Stimulated activated CD4-positive, alpha-beta T cell treated with anti-CD3 and anti-CD28 coated beads, Interleukin-1b, Interleukin-23, amount 100 ng/mL, for 4 hours (primary cell): ENCODE measurements at places on chromosomes 3 and 15.
A peak's percentile ranks its signal among the peaks of the same experiment; 100 is the strongest.

DNA sequence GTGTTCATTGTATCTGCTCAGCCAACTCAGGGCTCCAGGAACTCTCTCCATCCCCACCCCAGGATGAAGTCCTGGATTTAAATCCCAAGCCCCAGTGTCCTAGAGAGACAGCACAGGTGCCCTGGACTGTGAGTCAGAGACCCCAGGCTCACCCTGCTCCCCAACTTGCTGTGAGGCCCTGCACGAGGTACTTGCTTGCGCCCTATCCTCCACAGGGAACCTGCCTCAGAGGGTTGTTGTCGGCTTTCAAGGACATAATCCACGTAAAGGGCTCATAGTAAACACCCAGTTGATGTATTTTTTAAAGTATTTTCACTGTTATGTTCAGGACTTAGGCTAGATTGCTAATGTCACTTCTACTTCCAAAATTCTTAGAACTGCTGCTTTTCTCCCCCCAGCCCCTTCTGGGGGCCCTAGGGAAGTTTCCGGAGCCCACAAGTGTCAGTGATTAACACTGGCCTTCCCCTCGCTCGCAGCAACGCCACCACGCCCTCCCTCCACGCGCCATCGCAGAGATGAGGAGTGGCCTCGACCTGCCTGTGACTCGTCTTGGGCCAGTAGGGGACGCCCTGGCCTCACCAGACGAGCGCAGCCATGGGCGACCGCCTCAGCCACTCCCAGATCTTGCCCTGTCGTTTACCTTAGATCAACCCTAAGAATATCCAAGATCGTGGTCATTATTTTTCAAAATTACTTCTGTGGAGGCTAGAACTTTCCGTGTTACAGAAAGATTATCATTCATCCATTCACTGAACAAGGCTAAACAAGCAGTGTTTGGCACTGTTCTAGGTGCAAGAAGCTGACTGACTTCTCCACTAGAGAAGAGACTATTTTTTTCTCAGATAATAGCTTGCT, 6.0 kb upstream of the SRP14 start:
- peak; percentile 83 for DNase-seq

GRCh38 chr3:57030721-57031120, 29.7 kb upstream of the SPATA12 start:
- DNase-seq: no peak

DNA sequence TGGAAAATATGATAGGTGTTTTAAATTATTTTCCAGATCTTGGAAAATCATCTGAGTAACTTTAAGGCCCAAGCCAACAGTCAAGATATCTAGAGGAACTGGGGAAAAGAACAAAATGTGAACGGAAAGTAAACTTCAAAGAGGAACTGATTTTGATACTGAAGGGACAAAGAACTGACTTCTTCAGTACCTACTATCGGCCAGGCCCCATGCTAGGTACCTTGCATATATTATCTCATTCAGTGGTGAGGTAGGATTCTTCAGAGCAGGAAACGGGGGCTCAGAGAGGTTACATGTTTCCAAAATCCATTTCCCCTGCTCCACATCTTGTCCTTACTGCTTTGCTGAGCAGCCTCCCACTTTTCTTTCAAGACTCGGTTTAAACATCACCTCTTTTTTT, 9.8 kb upstream of the ZNF710 start:
- no peak for DNase-seq

GRCh38 chr3:135860761-135861160, 104.8 kb upstream of the PPP2R3A start:
- DNase-seq: no peak

- no peak for DNase-seq
These were observed 681 bp upstream of the IL17RE start for GRCh38 chr3:9901967-9902366.

DNA sequence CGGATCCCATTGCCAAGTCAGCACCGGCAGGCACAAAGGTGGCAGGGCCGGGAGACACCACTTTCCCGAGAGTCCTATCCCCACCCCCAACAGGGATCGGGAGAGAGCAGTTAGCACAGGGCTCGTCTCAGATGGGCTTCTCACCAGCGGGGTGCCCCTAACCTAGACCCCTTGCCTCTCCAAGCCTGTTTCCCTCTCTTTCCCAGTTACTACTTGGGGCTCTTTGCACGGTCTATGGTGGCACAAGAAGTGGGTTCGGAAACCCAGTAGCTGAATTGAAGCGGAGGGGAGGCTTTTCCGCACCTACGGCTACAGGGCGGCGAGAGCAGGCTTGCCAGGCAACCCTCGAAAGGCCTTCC, 383 bp upstream of the EFCC1 start:
- no peak for DNase-seq

- DNase-seq: no peak
These were observed 154.1 kb upstream of the LPP start for GRCh38 chr3:187999821-188000220.

DNA sequence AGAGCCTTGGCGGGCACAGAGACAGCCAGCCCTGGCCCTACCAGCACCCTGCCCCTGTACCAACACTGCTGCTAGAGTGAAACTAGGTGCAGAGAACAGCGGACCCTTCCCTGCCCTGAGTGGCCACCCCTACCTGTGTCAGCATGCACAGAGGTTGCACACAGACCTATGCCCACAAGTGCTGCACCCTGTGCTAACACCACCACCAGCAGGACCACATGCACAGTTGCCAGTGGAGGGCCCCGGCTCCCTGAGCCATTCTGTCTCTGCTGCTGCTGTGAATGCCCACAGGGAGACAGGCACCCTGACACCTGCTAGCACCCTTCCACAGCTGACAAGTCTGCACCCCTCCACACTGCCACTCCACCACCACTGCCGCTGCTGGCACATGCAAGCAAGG, 131.8 kb downstream of the NEK11 start:
- DNase-seq: no peak

DNA sequence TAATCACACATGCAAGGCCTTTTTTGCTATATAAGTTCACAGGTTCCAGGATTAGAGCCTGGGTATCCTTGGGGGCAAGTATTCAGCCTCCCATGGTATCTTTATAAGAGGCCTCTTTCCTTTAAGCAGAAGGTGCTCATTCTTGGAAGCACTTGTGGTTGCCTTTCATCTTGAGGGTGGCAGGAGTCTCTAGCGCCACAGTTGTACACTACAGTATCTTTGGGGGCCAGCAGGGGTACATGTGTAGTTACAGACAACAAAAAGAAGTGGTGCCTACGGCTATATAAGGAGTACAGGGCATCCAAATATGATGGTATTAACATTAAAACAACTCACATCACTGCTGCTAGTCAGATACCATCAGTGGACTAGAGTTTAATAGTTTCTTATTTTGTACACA, 62.1 kb downstream of the CCR1 start:
- DNase-seq: no peak

DNA sequence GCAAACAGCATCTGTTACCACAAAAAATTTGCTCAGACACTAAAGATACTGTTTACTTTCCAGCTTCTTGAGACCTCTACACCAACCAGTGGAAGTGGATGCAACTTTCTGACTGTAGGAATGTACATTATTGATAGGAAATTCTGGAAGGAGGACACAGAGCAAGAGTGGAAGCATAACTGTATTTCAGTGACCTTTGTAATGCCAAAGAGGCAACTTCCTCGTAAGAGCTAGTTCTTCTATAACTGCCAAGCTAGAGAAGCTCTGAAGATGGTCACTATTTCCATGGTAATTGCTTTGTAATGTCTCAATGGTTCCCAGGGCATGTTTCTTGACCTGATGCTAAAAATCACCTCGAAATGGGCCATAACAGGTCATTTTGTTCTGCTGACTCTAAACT, 96.3 kb upstream of the SLC2A2 start:
- DNase-seq: no peak

DNA sequence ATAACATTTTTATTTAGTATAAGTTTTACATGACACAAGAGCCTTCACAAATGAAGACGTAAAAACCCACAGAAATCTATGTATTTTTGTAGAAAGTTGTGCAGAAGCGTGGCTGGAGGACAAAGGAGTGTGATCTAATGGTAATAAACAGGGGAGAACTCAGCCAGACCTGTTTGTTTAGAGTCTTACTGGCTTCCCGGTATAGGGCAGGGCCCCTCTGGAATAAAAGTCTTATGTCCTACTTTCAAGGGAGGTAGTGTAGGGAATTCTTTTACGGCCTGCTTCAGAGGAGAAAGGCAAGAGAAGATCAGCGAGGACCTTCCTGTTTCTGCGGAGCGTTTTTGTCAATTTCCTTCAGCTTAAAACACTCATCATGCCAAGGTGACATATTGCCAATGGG, 103.6 kb downstream of the TGFBR2 start:
- DNase-seq: no peak

- no peak for DNase-seq
These were observed 105.2 kb upstream of the BOC start for GRCh38 chr3:113105966-113106660.

DNA sequence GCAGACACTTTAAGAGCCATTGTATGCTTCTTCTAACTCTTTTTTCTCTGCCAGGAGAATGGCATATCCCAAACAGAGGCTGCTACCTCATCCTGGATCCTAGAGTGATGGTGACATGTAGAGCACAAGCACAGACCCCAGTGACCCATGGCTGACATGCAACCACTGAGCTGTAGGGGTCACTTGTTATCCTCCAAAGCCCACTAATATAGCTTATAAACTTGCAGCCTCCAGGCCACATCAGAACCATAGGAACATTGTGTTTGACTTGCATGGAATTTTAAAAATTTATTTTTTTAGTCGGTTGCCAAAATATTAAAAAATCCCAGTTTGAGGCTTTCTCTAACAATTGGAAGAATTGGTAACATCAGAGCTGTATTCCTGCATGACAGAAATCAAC, 283.0 kb upstream of the WNT5A start:
- DNase-seq: no peak

DNA sequence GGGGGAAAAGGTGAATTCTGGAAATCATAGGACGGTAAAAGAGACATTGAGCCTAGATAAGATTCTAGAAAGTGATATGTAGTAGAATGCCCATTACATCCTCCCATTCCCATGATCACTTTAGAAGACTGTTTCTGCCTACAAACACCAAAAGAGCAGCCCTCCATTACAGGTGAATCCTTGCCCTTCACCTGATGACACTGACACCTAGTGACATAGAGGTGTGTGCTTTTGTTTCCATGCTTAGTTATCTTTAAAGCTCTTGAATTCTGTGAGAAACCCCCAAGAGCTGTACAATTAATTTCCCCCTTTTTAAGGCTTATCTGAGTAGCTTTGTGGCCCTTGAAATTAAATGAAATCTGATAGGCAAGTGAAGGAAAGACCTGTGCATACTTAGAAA, 8.3 kb upstream of the BBX start:
- no peak for DNase-seq

DNA sequence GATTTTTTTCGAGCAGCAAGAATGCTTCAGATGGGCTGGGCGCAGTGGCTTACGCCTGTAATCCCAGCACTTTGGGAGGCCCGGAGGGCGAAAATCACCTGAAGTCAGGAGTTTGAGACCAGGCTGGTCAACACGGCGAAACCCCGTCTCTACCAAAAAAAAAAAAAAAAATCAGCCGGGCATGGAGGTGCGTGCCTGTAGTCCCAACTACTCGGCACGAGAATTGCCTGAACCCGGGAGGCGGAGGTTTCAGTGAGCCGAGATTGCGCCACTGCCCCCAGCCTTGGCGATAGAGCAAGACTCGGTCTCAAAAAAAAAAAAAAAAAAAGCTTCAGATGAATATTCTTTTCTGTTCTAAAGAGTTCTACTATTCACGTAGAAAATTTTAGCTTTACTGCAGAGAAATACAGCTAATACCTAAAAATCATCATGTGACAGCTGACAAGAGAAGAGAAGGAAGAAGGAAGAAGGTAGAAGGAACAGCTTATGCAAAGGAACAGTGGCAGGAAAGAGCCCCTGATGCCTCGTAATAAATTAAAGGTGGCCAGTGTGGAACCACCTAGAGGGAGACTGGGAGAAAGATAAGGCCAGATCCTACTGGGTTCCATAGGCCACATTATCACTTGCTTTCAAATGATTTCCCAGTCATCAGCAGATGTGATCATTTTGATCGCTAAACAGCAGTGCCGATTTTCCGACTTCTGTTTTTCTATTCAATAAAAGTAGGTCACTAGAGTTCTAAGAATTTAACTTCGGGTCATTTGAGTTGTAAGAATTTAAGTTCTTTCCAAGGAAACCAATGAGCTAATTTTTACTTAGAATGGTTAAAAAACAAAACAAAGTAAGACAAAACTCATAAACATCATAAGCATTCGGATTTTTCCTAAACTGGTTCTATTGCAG, 1.5 kb downstream of the CMTM6 start:
- no peak for DNase-seq

DNA sequence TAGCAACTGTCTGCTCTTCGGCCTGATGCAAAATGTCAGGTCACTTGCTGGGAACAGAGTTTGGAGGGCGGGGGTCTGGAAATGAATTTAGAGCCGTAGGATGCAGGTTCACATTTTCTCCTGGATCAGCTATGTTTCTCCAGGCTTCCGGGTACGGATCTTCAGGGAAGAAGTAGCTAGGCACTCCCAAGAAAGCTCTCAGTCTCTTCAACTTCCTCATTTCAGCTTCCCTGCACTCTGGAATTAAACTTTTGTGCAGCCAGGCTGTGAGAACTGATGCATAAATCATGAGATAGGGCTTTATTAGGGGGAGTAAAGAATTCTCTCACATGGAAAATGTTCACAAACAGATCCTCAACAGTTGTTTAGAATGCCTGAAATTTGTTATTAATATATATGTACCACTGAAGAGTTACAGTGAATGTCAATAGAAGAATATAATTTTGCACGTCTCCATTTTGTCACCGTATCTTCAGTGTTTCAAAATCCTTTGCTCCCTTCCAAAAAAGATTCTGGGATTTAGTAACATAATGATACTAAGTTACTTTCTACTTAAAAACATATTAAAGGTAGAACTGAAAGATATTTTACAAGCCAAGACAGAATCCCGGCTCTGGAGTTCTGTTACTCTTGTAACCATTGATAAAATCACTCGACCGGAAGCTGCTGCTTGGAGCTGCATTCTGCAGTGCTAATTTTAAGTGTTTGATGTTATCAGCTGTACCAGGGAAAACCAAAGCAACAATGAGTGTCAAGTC, 178.5 kb upstream of the P2RY1 start:
- DNase-seq: no peak

- no peak for DNase-seq
These were observed at the start of gene FILIP1L for GRCh38 chr3:100114413-100115030. Gene FILIP1L (minus strand): TSS chr3:100114501.

GRCh38 chr3:167565489-167565888, 88.3 kb downstream of the WDR49 start:
- DNase-seq: no peak

- no peak for DNase-seq
These were observed 23.6 kb downstream of the RHCG start for GRCh38 chr15:89472785-89473256.

DNA sequence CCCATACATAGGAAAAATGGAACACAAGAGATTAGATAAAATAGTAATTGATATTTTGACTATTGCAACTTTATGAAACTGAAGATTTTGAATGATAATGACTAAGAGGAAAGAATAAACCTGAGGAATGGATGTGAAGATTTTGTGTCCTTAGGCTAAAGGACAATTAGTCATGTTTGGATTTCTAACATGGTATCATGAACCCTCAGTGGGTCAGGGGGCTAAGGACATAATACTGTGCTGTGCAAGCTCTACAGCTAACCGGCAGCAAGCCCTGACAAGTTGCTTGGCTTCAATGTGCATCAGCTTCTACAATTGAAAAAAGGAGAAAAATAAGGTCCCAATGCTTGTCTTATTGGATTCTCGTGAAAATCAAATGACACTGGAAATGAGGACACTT, 491.0 kb downstream of the MECOM start:
- DNase-seq: no peak

GRCh38 chr3:13891492-13892073, 11.7 kb upstream of the WNT7A start:
- no peak for DNase-seq
